ENCODE measurements at places on chromosomes 5 and 9.
A peak's percentile ranks its signal among the peaks of the same experiment; 100 is the strongest.

GRCh38 chr5:17365811-17366138 is 132.3 kb upstream of the TAF11L2 start:
- DNase-seq, result no peak

DNA sequence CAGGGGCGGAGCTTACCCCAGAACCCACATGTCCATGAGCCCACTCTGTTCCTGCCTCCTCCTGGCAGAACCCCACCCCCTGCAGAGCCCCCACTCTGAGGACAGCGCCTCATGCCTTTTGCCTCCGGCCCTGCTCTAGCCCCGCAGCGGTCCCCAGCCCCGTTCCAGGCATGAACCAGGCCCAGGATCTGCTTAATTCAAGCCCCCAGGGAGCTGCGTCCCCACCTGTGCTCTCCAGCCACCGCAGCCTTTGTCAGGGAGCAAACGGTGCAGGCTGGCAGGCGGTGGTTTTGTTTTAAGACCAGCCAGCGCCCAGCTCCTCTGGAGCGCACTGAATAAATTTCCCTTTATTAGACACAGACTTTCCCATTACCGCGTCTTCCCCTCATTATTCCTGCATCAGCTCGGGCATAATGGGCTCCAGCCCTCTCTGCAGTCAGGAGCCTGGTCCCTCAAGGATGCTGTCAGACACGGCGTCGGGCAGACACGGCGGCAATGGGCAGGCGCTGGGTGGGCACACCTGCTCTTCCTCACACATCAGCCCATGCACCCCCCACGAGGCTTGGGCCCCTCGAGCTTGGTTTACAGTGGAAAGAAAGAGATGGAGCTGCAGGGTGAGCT is 137.6 kb downstream of the OLFM1 start:
- DNase-seq, result no peak

DNA sequence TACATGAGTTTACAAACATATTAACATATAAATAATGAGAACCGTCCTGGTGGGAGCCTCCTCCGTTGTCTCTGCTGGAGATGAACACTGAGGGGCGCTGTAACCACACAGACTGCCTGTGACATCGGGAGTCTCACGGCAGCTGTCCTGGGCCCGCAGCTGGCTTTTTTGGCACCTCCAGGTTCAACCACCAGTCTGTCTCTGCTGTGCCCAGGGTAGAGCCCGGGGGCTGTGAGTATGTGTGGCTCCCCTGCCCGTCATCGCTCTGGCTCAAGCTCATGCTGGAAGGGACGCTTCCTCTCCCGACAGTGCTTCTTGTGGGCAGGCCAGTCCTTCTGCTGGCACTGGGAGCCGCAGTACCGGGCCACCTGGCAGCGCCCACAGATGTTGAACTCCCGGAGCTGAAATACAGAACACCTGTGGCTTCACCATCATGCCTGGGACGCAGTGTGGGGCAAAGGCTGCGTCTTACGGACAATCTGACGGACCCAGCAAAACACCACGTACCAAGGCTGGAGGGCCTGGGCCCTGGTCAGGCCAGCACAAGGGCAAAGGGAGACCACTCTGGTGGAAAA is 3.6 kb upstream of the DPH7 start:
- peak; percentile 60 for DNase-seq

- DNase-seq, result no peak
Measured at GRCh38 chr5:172852490-172853354, 18.7 kb downstream of the ERGIC1 start.

DNA sequence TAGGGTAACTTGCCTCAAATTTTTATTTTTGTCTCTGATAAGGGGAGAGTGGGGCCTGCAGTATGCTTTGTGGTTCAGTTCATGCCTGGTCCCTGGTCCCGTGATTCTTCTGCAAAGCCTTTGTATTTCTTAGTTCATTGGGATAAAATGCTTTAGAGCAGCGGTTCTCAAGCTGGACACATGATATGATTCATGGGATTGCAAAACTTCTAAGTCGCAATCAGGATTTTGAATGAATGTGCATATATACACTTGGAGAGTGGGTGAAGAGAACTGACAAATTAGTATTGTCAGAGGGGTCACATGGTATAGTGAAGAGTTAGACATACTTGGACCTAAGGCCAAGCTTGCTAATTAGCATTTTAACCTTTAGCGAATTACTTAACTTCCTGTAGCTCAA is 265.4 kb upstream of the KLF9 start:
- DNase-seq, result no peak

GRCh38 chr9:31745886-31746285 is 638.6 kb upstream of the ACO1 start:
- no peak for DNase-seq

- peak; percentile 62 for DNase-seq
Measured at GRCh38 chr9:2621722-2622460, at the start of gene VLDLR. Gene VLDLR, plus strand, starts transcription at chr9:2621787. Its CDS starts 403 bp downstream, at chr9:2622190.

- no peak for DNase-seq
Measured at GRCh38 chr5:91103353-91104061, 279.6 kb downstream of the ARRDC3 start.

- no peak for DNase-seq
Measured at GRCh38 chr5:81805086-81805485, 54.2 kb upstream of the SSBP2 start.

- DNase-seq, result no peak
Measured at GRCh38 chr5:40093550-40093949, 586.2 kb upstream of the PTGER4 start.

GRCh38 chr5:18281947-18282581 is 647.8 kb downstream of the TAF11L14 start:
- peak; percentile 25 for DNase-seq

GRCh38 chr9:120711354-120711753 is 2.9 kb downstream of the MEGF9 start:
- peak; percentile 26 for DNase-seq

- DNase-seq, result no peak
Measured at GRCh38 chr9:13186091-13186490, 93.4 kb downstream of the MPDZ start.

- DNase-seq, result no peak
Measured at GRCh38 chr9:80197661-80198060, 625.9 kb downstream of the TLE4 start.

GRCh38 chr5:42628821-42629220 is 127.8 kb upstream of the CCDC152 start:
- DNase-seq, result no peak

DNA sequence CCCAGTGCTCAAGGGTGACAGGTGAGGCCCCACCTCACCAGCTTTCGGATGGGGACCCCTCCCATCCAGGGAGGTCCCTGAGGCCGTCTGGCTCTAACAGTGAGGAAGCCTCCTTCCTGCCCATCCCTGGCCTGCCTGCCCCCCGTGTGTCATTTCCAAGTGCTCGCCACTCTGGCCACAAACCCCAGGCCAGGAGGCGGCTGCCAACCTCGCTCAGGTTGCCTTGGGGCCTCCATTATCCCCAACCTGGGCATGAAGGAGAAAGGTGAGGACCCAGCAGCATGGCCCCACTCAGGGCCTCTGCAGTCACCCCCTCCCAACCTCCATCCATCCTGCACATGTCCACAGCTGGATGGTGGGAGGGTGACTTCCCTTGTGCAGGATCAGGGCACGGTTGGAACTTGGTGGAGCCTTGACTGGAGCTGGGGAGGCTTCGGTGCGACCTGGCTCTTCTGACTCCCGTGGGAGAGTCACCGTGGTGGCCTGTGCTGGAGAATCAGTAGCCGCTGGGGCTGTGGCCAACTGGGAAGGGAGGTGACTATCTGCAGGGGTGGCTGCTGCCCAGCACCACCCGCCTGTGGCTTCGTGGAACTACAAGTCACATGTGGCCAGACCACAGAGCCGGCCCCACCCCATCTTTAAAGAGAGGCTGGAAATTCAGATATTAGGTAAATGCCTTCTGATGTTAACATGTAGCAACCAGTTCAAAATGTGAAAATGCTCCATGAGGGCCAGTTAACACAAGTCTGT is 37.5 kb upstream of the GFPT2 start:
- peak; percentile 2 for DNase-seq

- DNase-seq, result no peak
Measured at GRCh38 chr5:108945094-108945493, 197.4 kb downstream of the FER start.

- DNase-seq, result no peak
Measured at GRCh38 chr5:143117821-143118220, 285.7 kb downstream of the NR3C1 start.

DNA sequence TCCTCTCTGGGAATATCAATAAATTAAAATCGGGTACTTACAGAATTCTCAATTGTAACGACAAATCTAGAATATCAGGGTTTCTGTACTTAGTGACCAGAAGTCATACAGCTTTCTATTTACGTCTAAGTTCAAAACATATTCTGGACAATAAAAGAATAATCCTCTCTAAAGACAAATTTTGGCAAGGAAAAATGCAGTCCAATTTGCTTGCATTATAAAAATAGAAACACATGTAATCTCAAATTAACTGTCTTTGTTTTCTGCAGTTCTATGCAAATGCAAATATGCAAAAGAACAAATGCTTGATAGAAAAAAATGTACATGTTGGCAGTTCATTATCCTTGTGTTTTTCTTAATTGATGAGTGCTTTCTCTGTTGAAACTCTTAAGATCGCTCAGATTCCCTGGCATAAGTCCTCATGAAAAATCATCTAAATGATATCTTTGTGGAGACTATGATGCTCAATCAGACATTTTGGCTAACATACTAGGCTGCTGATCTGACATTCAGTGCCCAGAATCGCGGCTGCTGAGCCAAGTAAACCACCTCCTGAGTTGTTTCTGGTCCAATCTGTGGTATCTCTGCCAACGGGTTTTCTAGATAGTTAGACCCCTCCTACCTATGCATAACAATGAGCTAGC is 990.1 kb upstream of the C9orf72 start:
- DNase-seq, result no peak

DNA sequence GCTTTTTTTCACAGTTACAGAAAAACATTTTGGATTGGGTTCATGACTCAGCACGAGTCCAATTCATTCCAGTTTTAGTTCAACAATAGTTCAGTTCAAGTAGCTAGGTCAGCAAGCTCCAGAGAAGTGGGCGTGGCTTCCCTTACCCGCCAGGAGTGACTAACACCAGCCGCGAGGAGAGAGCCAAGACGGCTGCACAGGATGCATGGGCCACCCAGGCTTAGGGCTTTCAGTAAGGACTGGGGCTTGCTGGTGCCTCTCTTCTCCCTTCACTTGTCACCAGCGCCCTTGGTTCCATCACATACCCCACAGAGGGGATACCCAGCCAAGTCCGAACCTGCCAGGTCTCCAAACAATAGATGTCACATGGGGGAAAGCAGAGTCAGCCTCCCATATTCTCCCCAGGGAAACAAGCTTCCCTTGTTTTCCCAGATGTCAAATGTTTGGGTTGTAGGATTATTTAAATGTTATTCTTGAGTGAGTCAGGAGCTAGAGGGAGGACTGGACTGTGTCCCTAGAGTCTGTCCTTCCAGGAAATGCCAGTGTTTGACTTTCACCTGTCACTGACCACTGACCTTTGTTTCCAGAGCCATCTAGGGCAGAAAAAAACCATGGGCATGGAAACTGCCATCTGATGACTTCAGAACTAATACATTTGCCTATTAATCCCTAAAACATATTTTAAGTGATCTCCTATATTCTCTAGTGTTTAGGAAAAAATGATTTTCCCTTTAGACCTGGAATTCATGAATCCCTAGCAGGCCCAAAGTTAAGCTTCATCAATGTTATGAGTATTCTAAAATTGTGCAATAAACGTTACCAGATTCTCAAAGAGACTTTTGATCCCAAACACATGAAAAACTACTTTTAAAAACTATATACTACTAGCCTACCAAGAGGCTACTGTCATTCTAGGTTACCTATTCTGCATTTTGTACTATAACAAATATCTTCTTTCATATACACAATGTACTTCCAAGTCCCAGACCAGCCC is 51.9 kb downstream of the NIPAL4 start:
- peak; percentile 55 for DNase-seq

- no peak for DNase-seq
Measured at GRCh38 chr9:97474372-97474925, 27.0 kb upstream of the TMOD1 start.

GRCh38 chr5:2199697-2200096 is 317.0 kb upstream of the IRX4 start:
- DNase-seq, result no peak

GRCh38 chr9:127878001-127878651 is 651 bp upstream of the AK1 start:
- DNase-seq, result no peak

GRCh38 chr5:37184748-37185364 is 64.3 kb downstream of the CPLANE1 start:
- no peak for DNase-seq

- no peak for DNase-seq
Measured at GRCh38 chr5:171841984-171842776, 56.6 kb downstream of the SMIM23 start.

DNA sequence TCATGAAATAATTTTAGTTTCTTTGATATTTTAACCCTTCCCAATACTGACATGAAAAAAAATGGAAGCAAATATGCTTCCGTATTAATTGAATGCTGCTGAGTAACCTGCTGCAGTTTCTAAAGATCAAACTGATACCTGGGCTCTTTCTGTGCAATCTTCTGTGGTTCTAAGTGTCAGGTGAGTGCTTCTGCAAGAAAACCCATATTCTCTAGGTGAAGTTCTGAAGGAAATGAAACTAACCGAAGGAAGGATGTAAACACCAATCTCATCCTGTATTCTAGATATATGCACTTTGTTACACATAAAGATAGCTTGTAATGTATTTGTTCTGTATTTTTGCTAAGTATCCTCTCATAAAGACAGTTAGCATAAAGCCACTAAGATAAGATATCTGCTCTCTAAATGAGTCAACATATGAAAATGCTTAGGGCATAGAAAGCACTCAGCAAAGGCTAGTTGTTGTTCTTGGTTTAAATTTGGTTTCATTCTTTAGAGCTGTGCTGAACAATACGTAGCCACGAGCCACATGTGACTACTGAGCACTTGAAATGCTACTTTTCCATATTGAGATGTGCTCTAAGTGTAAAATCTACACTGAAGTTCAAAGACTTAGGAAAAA is 52.0 kb downstream of the ITGA2 start:
- no peak for DNase-seq

- DNase-seq, result peak; percentile 83
Measured at GRCh38 chr9:127578952-127579853, 32.9 kb upstream of the STXBP1 start.
